ENCODE measurements at places on chromosomes 3 and 15. TPM values are rescaled to one million over a fixed set of nuclear protein-coding genes. Genes with fewer than 3 reads are reported as not detected.
A peak's percentile ranks its signal among the peaks of the same experiment; 100 is the strongest.

GRCh38 chr3:16468336-16469098, 45.0 kb downstream of the RFTN1 start:
- peaks cover 30% of the 10 kb centered on the region for H3K4me1 ChIP-seq
- no peak for DNase-seq
- H3K27ac ChIP-seq: peak overlapping the region; percentile 57
- H3K36me3 ChIP-seq: no peaks in the 10 kb centered on the region

DNA sequence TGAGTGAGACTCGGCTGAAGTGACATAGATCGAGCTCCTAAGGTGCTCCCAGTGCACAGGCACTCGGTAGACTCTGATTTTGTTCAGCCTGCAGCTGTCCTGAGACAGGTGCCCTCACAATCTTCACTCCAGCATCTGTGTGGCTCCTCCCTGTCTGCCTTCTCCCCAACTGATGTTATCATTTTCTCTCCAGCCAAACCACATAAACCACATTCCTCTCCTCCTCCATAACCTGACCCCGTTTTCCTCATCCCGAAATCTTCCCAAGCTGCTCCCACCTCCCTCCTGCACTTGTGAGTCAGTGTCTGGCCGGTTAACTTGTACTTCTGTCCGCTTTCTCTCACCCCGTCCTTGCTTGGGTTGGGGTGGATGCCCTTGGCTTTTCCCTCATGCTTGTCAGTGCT, 93.3 kb upstream of the HACD2 start:
- no peak overlapping the region for H3K27ac ChIP-seq
- no peak overlapping the region for H3K4me3 ChIP-seq
- H3K27me3 ChIP-seq: no peaks in the 10 kb centered on the region
- H3K4me1 ChIP-seq: no peaks in the 10 kb centered on the region

DNA sequence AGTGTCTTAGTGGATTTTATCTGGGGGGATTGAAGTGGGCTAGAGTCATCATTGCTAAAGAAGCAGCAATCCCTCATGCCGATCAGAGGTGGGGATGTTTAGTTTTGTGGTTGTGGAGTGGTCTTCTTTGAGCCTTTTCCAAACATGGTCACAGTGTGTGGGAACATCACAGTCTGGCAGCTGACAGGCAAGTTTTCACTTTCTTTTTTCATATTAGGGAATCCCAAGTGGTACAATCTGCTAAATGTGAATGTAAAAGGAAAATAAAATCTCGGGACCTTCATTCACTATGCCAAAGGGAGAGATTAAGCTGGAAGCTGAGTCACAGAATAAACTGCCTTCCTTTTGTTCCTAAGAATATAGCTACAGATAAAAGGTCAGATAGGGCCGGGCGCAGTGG, 10.4 kb upstream of the CX3CR1 start:
- no peak overlapping the region for H3K27ac ChIP-seq
- H3K4me3 ChIP-seq: no peak overlapping the region
- no peaks in the 10 kb centered on the region for H3K36me3 ChIP-seq
- H3K27me3 ChIP-seq: no peaks in the 10 kb centered on the region

GRCh38 chr3:120025520-120025919, 68.7 kb downstream of the GSK3B start:
- no peaks in the 10 kb centered on the region for H3K36me3 ChIP-seq
- H3K4me3 ChIP-seq: no peak overlapping the region
- H3K27ac ChIP-seq: no peak overlapping the region
- H3K27me3 ChIP-seq: no peaks in the 10 kb centered on the region

GRCh38 chr3:13420045-13420830, at the start of gene NUP210:
NUP210 (minus strand) TSS chr3:13420322; CDS start chr3:13420226, 96 bp downstream.
- H3K4me1 ChIP-seq: peaks cover 15% of the 10 kb centered on the region
- H3K36me3 ChIP-seq: no peaks in the 10 kb centered on the region
- no peak for DNase-seq
- peak within 1 kb of the TSS; percentile 73 for H3K27ac ChIP-seq

DNA sequence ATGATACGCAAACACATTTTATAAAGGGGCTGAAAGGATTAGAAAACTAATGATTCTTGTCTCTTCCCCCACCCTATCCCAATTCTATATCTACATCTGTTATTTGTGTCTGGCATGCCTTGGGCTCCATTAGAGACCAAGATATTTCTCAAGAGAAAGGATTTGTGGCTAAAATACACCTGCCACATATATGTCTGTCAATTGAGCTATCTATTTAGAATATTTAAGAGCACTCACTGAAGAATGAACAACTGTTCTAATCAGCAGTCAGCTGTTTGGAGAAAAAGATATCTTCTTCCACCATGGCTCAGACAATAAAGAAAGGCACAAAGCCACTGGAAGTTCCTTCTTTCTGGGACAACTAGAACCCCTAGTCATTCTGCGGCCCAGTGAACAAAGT, 61.7 kb upstream of the LRRN1 start:
- H3K27me3 ChIP-seq: no peaks in the 10 kb centered on the region
- no peak for DNase-seq
- H3K27ac ChIP-seq: no peak overlapping the region
- H3K4me3 ChIP-seq: no peak overlapping the region

GRCh38 chr15:37394402-37395099, 294.2 kb upstream of the MEIS2 start:
- H3K27ac ChIP-seq: no peak overlapping the region
- no peaks in the 10 kb centered on the region for H3K36me3 ChIP-seq

GRCh38 chr15:51678096-51678495, 3.2 kb upstream of the SCG3 start:
- peaks cover 2% of the 10 kb centered on the region for H3K4me1 ChIP-seq
- H3K36me3 ChIP-seq: no peaks in the 10 kb centered on the region
- H3K27me3 ChIP-seq: peaks cover 13% of the 10 kb centered on the region
- H3K4me3 ChIP-seq: no peak overlapping the region

LMAN1L gene
- total RNA-seq: not detected

DNA sequence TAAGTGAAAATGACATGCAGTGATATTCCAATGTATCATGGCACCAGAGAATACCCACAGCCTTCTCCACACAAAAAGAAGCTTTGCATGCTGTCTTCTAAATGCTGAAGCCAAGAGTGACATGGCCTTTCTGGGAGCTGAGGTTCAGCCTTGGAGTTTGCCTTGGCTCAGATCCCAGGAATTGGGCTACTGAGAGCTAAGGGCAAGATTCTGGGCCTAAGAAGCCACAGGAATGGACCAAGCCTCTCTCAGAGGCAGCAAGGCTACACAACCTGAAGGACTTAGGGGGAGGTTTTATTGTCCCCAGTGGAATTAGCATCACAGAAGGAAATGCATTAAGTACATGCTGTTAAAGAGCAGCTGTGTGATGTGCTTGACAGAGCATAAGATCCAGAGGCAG, 1078.5 kb downstream of the TUSC7 start:
- no peak overlapping the region for H3K27ac ChIP-seq
- H3K27me3 ChIP-seq: no peaks in the 10 kb centered on the region
- no peaks in the 10 kb centered on the region for H3K4me1 ChIP-seq
- H3K36me3 ChIP-seq: no peaks in the 10 kb centered on the region
- DNase-seq: no peak

- no peaks in the 10 kb centered on the region for H3K36me3 ChIP-seq
- H3K4me3 ChIP-seq: no peak overlapping the region
- H3K27me3 ChIP-seq: no peaks in the 10 kb centered on the region
- H3K27ac ChIP-seq: no peak overlapping the region
- H3K4me1 ChIP-seq: no peaks in the 10 kb centered on the region
Measured at GRCh38 chr3:70049761-70050160, 50.2 kb downstream of the SAMMSON start.

GRCh38 chr3:4812591-4812990, 166.6 kb upstream of the BHLHE40 start:
- no peak for DNase-seq
- H3K27ac ChIP-seq: peak overlapping the region; percentile 76
- H3K4me1 ChIP-seq: peaks cover 8% of the 10 kb centered on the region
- H3K27me3 ChIP-seq: no peaks in the 10 kb centered on the region
- no peak overlapping the region for H3K4me3 ChIP-seq
- H3K36me3 ChIP-seq: peaks cover under 1% of the 10 kb centered on the region

CSNK1G1 gene
- total RNA-seq: 5.3 TPM

PLA2G4D gene
- 0.10 TPM for total RNA-seq

EXD1 gene
- not detected for total RNA-seq

GRCh38 chr15:40279437-40280141, 3.3 kb downstream of the ANKRD63 start:
- no peaks in the 10 kb centered on the region for H3K36me3 ChIP-seq
- peaks cover 19% of the 10 kb centered on the region for H3K4me1 ChIP-seq
- peaks cover 50% of the 10 kb centered on the region for H3K27me3 ChIP-seq
- no peak overlapping the region for H3K27ac ChIP-seq
- no peak overlapping the region for H3K4me3 ChIP-seq
- DNase-seq: peak; percentile 33

GRCh38 chr15:77959432-77959879, 118.1 kb downstream of the TBC1D2B start:
- no peaks in the 10 kb centered on the region for H3K36me3 ChIP-seq
- peak overlapping the region; percentile 50 for H3K4me3 ChIP-seq
- peak; percentile 49 for DNase-seq
- no peak overlapping the region for H3K27ac ChIP-seq

DNA sequence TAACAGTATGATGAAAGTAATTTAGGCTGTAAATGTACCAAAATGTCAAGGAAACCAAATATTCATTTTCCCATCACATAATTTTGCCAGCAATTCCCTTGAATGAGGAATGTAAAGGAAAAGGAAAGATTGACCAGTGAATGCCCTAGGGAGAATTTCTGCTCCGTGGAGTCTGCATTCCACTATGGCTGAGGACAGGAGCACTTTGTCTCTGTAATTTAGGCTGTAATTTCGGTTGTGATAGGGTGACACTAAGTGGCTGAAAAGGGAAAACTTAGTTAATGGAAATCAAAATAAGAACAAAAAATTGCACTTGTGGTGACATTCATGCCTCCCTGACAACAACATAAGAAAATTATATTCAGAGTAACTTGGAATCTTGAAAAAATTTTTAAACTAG, 8.3 kb upstream of the TMEM207 start:
- no peaks in the 10 kb centered on the region for H3K4me1 ChIP-seq
- H3K27me3 ChIP-seq: no peaks in the 10 kb centered on the region
- no peak overlapping the region for H3K27ac ChIP-seq
- no peaks in the 10 kb centered on the region for H3K36me3 ChIP-seq

GRAMD1C gene
- total RNA-seq: 0.29 TPM
